ENCODE measurements at places on chromosomes 4 and X. TPM values are rescaled to one million over a fixed set of nuclear protein-coding genes. Genes with fewer than 3 reads are reported as not detected.
A peak's percentile ranks its signal among the peaks of the same experiment; 100 is the strongest.

- H3K4me1 ChIP-seq: no peaks in the 10 kb centered on the region
- H3K27me3 ChIP-seq: peaks cover 3% of the 10 kb centered on the region
- H3K27ac ChIP-seq: no peak overlapping the region
- no peak overlapping the region for H3K4me3 ChIP-seq
- H3K36me3 ChIP-seq: no peaks in the 10 kb centered on the region
Observed at GRCh38 chrX:14354521-14354920, 174.8 kb upstream of the GLRA2 start.

- no peak overlapping the region for H3K4me3 ChIP-seq
- peaks cover 4% of the 10 kb centered on the region for H3K36me3 ChIP-seq
- no peak for DNase-seq
- no peak overlapping the region for H3K27ac ChIP-seq
- no peaks in the 10 kb centered on the region for H3K4me1 ChIP-seq
- H3K27me3 ChIP-seq: no peaks in the 10 kb centered on the region
Observed at GRCh38 chr4:119025420-119025819, 110.2 kb upstream of the MYOZ2 start.

GRCh38 chr4:96913441-96914080, 1073.7 kb downstream of the PDHA2 start:
- H3K4me1 ChIP-seq: no peaks in the 10 kb centered on the region
- no peak for DNase-seq
- H3K27ac ChIP-seq: no peak overlapping the region
- H3K36me3 ChIP-seq: no peaks in the 10 kb centered on the region

- peaks cover 4% of the 10 kb centered on the region for H3K27me3 ChIP-seq
- peaks cover 9% of the 10 kb centered on the region for H3K4me1 ChIP-seq
- no peak for DNase-seq
- H3K4me3 ChIP-seq: no peak overlapping the region
- no peak overlapping the region for H3K27ac ChIP-seq
Observed at GRCh38 chrX:97527725-97528124, 644.0 kb downstream of the RPA4 start.

DNA sequence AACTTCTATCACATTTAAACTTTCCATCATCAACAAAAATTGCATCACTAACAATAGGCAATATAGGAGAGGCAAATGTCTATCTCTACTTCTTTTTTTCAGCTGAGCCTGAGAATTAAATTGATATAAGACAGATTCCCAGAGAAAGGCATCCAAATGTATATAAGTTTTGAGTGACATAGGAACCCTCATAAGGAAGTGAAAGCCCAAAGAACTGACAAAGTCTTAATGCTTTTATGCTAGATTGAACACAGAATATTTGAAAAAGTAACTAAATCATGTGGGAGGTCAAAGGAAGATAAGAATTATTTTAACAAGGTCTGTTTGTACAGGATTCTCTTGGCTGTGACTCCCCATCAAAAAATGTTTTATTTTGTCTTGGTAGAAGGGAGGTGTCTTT, 714.9 kb downstream of the GRXCR1 start:
- H3K4me3 ChIP-seq: no peak overlapping the region
- H3K27me3 ChIP-seq: peaks cover 1% of the 10 kb centered on the region
- no peaks in the 10 kb centered on the region for H3K36me3 ChIP-seq
- no peak overlapping the region for H3K27ac ChIP-seq
- H3K4me1 ChIP-seq: no peaks in the 10 kb centered on the region
- no peak for DNase-seq

The ARMCX4 gene
- 0.50 TPM for polyA plus RNA-seq

The COX7B2 gene
- not detected for polyA plus RNA-seq

- DNase-seq: peak; percentile 73
- peak overlapping the region; percentile 98 for H3K27ac ChIP-seq
- H3K27me3 ChIP-seq: peaks cover 13% of the 10 kb centered on the region
- peaks cover 43% of the 10 kb centered on the region for H3K36me3 ChIP-seq
- peaks cover 70% of the 10 kb centered on the region for H3K4me1 ChIP-seq
- H3K4me3 ChIP-seq: peak overlapping the region; percentile 82
Observed at GRCh38 chr4:1216869-1217294, 32.0 kb downstream of the CTBP1 start.

- DNase-seq: no peak
- H3K4me3 ChIP-seq: no peak overlapping the region
- H3K4me1 ChIP-seq: no peaks in the 10 kb centered on the region
- peaks cover 2% of the 10 kb centered on the region for H3K27me3 ChIP-seq
Observed at GRCh38 chr4:66275411-66276038, 605.2 kb upstream of the EPHA5 start.

GRCh38 chr4:22802876-22803275, 110.1 kb downstream of the GBA3 start:
- no peaks in the 10 kb centered on the region for H3K27me3 ChIP-seq
- no peak overlapping the region for H3K4me3 ChIP-seq
- no peaks in the 10 kb centered on the region for H3K36me3 ChIP-seq
- no peaks in the 10 kb centered on the region for H3K4me1 ChIP-seq
- no peak for DNase-seq

DNA sequence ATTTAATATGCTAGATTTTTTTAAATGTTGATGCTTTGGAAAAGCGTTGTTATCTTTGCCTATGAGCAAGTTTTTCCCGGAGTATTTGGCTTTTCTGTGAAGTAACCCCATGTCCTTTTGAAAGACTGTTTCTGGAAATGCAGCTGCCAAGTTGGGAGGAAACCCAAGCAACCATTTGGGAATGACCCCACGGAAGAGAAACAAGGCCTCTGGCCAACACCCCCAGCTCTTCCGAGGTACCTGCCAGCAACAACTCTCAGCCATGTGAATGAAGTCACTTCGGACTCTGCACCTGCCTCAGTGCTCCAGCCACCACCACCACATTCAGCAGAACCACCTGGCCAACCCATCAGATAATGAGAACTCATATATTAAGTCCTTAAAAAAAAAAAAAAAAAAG, 36.2 kb upstream of the DHRSX start:
- H3K4me1 ChIP-seq: no peaks in the 10 kb centered on the region
- H3K27ac ChIP-seq: no peak overlapping the region
- no peak overlapping the region for H3K4me3 ChIP-seq
- no peak for DNase-seq

GRCh38 chr4:41160012-41160789, 54.1 kb downstream of the APBB2 start:
- H3K4me1 ChIP-seq: no peaks in the 10 kb centered on the region
- peaks cover 2% of the 10 kb centered on the region for H3K27me3 ChIP-seq
- no peak overlapping the region for H3K4me3 ChIP-seq
- DNase-seq: no peak
- H3K27ac ChIP-seq: no peak overlapping the region
- no peaks in the 10 kb centered on the region for H3K36me3 ChIP-seq

DNA sequence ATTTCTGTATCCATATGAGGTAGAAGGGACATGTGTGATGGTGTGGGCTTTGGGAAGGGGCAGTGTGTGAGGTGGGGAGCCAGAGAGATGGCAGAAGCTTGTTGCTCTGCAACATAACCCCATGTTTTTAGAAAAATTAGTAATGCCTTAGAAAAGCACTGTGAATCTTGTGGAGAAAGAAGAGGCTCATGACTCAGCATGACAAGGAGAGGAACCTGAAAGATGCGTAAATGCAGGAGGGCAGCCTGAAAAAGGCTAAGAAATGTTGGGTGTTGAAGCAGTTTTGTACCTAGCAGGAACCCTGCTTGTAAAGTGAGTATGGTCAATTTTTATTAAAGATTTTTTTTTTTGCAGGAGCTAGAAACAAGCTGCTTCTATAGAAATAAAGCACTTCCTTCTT, 59.8 kb downstream of the ARSJ start:
- no peaks in the 10 kb centered on the region for H3K4me1 ChIP-seq
- peaks cover 3% of the 10 kb centered on the region for H3K27me3 ChIP-seq
- H3K4me3 ChIP-seq: no peak overlapping the region

- peaks cover 58% of the 10 kb centered on the region for H3K4me1 ChIP-seq
- H3K36me3 ChIP-seq: no peaks in the 10 kb centered on the region
- DNase-seq: peak; percentile 97
- H3K27me3 ChIP-seq: peaks cover 36% of the 10 kb centered on the region
- peak overlapping the region; percentile 81 for H3K4me3 ChIP-seq
Observed at GRCh38 chrX:107673933-107674479, 45.7 kb downstream of the PRPS1 start.

DNA sequence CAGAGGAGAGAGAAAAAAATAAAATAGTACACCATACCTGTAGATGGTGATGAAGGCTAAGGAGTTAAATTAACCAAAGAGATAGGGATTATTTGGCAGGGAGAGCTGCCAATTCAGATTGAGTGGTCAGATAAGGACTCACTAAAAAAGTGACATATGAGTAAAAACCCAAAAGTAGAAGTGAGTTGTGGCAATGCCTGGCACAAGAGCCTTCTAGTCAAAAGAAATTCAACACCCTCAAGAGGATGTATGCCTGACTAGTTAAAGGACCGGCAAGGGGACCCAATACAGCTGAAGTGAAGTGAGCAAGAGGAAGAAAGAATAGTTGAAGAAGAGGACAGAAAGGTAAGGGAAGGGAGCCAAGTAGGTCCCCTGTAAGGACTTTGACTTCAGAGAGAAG, 34.9 kb downstream of the ELF2 start:
- H3K4me1 ChIP-seq: peaks cover 60% of the 10 kb centered on the region
- no peak for DNase-seq
- peak overlapping the region; percentile 22 for H3K27ac ChIP-seq
- H3K4me3 ChIP-seq: no peak overlapping the region
- H3K27me3 ChIP-seq: no peaks in the 10 kb centered on the region

The SUPT20HL2 gene
- not detected for polyA plus RNA-seq

DNA sequence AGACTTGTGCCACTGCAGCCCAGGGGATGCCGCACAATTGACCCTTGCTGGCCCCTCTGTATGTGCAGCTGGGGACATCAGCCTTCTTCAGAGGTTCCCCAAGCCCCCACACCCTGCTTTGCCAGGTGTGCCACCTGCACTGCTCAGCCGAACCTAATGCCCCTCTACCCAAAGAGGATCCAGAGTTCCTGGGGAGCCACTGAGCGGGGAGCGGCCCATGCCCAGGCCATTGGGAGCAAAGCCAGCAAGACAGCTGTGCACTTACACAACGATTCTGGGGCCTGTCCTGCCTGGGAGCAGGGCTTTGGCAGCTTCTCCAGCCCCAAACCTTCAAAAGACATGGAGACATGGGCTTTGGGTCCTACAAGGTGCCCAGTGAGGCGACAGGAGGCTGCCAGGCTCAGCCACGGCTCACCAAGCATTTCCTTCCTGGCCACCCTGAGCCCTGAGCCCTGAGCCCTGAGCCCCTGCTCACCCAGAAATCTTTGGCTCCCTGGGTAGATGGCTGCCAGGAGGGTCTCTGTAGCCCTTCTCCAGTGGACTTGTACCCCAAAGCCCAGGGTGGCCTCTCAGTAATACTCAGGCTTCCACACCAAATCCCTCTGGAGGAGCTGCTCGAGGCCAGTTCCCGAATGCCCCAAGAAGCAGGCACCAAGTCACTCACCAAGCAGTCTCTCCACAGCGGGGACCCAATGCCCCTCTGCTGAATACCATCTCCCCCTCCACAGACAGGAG, 13.0 kb downstream of the PNMA6E start:
- DNase-seq: no peak
- H3K4me1 ChIP-seq: no peaks in the 10 kb centered on the region
- H3K27ac ChIP-seq: no peak overlapping the region
- no peaks in the 10 kb centered on the region for H3K36me3 ChIP-seq
- no peaks in the 10 kb centered on the region for H3K27me3 ChIP-seq

The STPG2 gene
- not detected for polyA plus RNA-seq

The UGT2B15 gene
- not detected for polyA plus RNA-seq

The PRDM8 gene
- 2.7 TPM for polyA plus RNA-seq

The ASB9 gene
- polyA plus RNA-seq: not detected

The NALF2 gene
- not detected for polyA plus RNA-seq

DNA sequence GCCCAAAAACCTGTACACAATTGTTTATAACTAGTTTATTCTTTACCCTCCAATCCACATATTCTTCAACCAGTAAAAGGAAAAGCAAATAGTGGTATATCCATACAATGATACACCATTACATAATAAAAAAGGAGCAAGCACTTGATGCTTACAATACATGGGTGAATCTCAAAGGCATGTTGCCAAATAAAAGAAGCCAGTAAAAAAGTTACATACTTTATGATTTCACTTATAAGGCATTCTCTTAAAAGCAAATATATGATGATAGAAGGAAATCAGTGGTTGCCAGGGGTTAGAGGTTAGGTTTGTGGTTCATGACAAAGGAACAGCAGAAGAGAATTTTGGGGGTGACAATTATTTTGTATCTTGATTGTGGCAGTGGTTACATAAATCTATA, 896.1 kb upstream of the LCORL start:
- H3K27ac ChIP-seq: no peak overlapping the region
- no peak overlapping the region for H3K4me3 ChIP-seq
- no peaks in the 10 kb centered on the region for H3K36me3 ChIP-seq
- no peaks in the 10 kb centered on the region for H3K27me3 ChIP-seq

GRCh38 chr4:158823461-158823873, 54.6 kb downstream of the FNIP2 start:
- no peak for DNase-seq
- H3K4me1 ChIP-seq: peaks cover 57% of the 10 kb centered on the region
- peaks cover 2% of the 10 kb centered on the region for H3K27me3 ChIP-seq

The CHST7 gene
- polyA plus RNA-seq: 3.3 TPM

DNA sequence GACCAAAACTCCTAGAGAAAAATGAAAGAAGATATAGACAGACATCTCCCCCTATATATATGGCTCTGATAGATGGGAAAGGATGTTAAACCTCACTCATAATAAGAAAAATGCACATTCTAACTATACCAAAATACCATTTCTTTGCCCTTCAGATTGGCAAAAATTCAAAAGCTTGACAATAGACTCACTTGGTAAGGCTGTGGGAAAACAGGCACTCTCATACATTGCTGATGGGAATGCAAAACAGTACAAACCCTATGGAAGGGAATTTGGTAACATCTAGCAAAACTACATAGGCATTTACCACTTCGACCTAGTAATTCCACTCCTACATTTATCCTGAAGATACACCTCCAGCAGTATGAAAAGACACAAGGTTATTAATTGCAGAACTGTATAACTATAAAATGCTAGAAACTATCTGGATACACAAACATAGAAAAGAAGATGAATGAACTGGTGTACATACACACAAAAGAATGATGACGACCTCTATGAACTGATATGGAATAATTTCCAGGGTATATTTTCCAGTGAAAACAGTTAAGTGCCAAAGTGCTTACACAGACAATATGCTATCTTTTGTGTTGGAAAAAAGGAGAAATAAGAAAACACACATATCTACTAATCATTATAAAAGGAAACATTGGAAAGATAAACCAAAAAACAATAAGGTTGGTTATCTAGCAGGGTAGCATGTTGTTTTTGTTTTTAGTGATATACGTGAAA, 48.5 kb downstream of the WDFY3 start:
- H3K27me3 ChIP-seq: no peaks in the 10 kb centered on the region
- H3K36me3 ChIP-seq: no peaks in the 10 kb centered on the region
- no peak for DNase-seq

All from immature natural killer cell (primary cell).